ENCODE measurements at places on chromosomes 5 and 9.

DNA sequence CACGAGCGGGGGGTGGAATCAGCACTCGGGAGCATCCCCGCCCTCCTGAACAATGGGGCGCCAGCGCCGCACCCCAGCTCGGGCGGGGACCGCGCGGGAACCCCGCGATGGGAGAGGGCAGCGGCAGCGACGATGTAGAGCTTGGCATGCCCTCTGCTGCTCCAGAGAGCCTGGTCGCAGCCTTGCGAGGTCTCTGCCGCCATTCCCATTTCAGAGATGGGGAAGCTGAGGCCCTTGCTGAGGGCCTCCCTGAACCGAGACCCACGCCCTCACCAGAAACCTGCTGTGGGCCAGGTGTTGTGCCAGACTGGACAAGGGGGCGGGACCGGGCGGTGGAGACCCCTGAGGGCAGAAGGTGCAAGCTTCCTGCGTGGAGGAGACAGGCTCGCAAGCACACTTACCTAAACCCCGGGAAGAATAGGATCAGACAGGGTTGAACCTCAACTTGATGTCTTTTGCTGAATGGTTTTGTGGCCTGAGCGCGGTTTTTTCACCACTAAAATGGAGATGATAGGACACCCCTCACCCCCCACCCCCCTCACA lies 647 bp upstream of the MEGF9 start:
- no peak for DNase-seq

DNA sequence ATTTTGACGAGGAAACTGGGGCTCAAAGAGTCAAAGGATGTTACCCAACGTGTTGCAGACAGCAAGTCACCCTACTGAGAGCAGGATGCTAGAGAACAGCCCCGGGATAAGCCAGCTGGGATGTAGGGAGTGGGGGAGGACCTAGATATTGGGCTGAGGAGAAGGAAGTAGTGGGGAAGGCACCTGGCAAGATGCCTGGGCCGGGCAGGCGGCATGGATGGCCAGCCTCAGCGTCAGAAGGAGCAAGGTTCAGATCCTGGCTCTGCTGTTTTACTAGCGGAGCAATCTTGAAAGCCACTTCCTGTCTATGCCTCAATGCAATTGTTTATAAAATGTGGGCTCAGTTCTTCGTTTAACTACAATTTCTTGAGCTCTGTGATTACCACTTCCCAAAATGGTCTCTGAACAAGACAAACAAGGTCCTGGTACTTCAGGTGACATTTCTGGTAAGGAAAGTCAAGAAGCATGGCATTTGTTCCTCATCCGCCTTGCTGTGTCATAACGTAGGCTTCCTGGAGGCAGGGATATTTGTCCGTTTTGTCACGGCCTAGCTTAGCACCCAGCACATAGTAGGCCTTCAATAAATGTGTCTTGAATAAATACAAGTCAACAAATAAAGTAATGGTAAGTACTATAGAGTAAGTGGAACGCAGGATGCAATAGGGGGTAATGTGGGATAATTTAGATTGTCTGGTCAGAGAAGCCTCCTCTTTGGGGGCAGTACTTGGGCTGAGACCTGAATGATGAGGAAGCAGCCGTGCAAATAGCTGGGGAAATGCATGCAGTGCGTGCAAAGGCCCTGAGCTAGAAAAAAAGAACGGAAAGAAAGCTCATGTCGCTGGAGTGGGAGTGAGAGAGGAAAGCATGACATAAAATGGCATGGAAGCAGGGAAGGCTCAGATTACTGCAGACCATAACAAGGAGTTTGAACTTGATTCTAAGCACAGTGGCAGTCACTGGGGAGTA lies 70.5 kb downstream of the SMIM23 start:
- DNase-seq, result no peak

DNA sequence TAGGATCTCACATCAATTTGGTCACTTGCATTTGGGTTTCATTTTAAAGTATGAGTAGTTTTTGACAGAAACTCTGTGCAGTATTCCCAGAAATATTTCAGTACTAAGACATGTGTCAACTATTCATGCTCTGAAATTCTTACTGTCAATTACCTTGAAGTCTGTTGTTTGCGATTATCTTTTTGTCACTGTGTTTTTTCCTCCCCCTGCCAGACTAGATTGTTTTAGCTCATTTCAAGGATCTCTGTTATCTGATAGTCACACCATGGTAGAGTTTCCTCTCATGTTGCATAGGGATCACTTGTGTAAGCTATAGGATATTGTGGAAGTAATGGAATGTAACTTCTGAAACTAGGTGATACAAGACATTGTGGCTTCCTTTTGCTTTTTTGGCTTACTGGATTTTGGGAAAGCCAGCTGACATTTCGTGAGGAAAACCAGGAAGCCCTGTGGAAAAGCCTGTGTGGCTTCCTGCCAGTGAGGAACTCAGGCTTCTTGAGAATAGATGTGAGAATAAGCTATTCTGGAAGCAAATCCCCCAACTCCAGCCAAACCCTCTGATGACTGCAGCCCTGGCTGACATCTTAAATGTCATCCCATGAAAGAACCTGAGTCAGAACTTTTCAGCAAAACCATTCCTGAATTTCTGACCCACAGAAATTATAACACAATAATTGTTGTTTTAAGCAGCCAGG lies 122.2 kb downstream of the FGF10 start:
- DNase-seq, result no peak

- DNase-seq, result no peak
Measured at GRCh38 chr9:134059661-134060395, 8.0 kb downstream of the BRD3 start.

- no peak for DNase-seq
Measured at GRCh38 chr5:148060309-148060708, 3.5 kb upstream of the SPINK5 start.

DNA sequence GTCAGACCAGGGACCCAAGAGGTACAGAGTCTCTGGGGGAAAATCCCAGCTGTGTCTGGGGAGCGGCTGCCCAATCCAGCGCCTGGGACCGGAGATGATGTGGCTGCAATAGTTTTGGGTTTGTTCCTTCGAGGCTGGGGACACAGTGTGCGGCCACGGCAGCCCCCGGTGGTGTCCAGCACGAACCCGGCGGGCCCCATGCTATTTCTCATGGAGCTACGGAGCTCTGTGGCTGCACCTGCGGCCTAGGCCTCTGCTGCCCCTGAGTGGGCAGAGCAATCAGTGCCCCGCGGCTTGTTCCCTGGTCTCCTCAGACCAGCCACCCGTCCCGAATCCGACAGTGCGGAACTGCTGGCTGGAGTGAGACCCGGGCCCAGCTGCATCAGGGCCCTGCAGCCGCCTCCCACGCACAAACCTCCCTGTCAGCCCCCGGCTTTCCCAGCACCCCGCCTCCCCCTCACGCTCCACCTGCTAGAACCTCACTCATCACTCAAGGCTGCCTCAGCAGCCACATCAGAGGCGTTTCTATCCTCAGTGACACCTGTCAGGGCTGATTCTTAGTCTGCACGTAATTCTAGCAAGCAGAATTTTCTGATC lies 29.0 kb downstream of the SARDH start:
- DNase-seq, result no peak

DNA sequence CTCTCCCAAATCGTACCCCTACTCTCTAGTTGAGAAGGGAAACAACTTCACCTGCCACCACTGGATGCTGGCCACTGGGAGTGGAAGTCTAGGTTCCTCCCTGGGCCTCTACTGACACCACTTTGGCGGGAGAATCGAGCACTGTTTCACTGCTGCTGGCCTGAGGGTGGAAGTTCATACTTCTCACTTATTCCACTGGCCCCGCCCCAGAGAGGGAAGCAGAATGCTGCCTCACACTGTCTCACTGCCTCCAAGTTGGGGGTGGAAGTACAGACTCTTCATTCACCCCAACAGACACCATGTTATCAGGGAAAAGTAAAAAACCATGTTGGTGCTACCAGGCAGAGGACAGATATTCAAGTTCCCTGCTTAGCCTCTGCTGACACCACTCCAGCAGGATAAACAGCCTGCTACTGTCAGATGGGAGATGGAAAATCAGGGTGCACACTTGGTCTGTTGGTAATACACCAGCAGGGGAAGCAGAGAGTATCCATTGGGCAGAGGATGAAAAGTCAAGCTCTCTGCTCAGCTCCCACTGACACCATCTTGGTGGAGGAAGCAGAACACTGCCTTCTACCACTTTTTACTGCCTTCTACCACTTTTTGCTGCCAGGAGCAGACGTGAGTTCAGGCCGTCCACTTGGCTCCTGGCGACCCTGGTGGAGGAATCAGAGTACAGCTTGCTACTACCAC lies 159.4 kb downstream of the SIL1 start:
- no peak for DNase-seq

DNA sequence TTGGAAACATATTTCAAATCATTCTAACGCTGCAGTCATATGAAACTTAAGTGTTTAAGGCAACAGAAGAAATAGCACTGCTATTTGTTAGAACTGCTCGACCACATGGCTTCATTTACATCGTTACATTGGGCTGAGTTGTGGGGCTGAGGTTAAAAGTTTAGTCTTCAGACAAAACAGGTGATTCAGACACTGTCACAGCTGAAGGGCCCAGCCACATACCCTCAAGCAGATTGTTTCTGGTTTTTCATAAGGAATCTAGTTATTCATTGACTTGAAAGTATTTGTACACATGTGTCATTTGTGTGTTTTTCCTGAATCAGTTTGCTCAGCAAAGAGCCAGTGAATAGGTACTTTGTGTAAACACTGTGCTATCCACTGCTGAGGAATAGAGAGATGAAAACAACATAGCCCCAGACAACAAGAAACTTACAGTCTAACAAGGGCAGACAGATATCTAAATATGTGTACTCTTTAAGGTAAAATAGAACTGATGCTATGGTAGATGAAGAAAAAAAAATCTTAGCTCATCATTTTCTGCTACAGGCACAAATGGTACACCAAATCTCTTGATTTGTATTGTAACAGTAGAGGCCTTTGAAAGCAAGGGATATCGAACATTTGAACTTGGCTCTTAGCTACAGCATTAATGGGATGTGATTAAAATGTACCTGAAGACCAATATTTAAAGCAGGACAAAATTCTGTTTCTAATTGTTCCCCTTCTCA lies 357.6 kb upstream of the RPS23 start:
- DNase-seq, result no peak

DNA sequence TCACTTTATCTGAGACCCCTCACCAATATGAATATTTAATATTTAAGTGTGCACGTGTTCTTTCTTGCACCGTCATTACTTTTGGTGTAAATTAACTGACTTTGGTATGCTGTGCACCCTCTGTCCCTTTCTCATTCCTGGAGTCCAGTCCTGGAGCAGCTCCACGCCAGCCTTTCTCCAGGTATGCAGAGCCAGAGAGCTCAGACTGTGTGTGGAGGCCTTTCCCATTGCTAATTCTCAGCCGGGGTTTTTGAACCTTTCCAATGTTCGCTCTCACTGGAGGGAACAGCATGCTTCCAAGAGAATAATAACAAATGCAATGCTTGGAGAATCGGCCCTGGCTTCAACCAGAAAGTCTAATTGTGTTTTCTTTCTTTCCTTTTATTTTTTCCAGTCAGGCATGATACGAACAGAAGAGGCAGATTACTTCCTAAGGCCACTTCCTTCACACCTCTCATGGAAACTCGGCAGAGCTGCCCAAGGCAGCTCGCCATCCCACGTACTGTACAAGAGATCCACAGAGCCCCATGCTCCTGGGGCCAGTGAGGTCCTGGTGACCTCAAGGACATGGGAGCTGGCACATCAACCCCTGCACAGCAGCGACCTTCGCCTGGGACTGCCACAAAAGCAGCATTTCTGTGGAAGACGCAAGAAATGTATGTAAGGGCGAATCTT lies 41.7 kb downstream of the ADAMTS16 start:
- no peak for DNase-seq

GRCh38 chr9:88766778-88767503 lies 224.3 kb upstream of the S1PR3 start:
- DNase-seq, result no peak

GRCh38 chr5:136094913-136095641 lies 37.6 kb upstream of the SMAD5 start:
- DNase-seq, result no peak

DNA sequence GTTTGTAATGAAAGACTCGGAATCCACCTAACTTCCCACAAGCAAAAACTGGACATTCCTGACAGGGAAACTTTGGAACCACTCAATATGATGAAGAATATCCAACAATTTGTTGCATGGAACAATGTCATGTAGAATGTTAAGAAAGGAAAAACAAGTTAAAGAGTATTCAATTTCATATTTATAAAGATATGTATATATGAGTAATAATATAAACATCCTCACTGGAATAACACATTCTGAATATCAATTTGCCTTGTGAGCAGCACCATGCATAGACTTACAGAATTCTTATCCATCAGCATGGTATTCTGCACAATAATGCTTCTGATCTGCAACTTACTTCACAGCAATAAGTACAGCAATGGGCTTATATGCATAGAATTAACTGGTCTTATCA lies 650.3 kb downstream of the SEMA5A start:
- DNase-seq, result no peak

- DNase-seq, result no peak
Measured at GRCh38 chr5:13843175-13843846, 101.2 kb downstream of the DNAH5 start.

DNA sequence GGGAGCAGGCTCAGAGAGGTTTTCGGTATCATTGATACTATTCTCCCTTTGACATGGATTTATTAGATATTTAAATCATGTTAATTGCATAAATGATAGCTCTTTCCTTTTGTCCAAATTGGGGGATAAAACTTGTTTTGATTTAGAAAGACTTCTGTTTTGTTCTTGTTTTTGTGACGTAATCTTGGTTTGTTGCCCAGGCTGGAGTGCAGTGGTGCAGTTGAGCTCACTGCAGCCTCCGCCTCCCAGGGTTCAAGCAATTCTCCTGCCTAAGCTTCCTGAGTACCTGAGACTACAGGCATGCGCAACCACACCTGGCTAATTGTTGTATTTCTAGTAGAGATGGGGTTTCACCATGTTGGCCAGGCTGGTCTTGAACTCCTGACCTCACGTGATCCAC lies 7.1 kb downstream of the MAT2B start:
- DNase-seq, result no peak

- DNase-seq, result no peak
Measured at GRCh38 chr9:89984214-89984613, 379.4 kb downstream of the GADD45G start.

DNA sequence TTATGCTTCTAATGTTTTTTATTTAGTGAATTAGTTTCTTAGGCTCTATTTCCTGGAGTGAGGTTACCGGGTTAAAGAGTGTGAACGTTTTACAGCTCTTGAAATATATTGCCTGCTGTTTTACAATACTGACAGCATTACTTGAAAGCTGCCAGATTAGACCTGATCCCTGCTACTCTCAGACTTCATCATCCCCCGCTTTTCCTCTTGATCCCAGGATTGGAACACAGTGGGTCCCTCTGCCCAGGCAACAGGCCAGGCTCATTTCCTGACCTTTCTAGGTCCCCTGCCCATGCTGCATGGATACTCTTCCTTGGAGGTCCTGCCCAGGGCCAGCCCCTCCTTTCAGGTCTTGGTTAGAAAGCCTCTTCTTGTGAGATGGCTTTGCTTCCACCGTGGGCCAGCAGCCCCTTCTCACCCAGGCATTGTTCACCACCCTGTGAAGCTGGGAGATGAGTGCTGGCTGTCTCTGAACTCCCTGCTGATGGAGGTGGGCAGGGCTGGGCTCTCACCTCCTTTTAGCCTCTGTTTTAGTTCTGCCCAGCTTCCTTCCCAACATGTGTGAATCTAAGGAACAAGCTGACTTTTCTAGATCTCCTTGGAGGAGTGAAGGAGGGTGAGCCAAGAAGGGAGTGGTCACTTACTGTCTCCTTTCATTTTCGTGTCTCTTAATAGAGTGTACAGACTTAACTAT lies 15.5 kb upstream of the FAM120AOS start:
- no peak for DNase-seq

All from activated CD8-positive, alpha-beta memory T cell treated with anti-CD3 and anti-CD28 coated beads for 48 hours (primary cell).